Activated CD8-positive, alpha-beta memory T cell treated with anti-CD3 and anti-CD28 coated beads for 1 hour (primary cell): ENCODE measurements at places on chromosomes 5 and 9.
A peak's percentile ranks its signal among the peaks of the same experiment; 100 is the strongest.

- no peak for DNase-seq
Measured at GRCh38 chr5:8570528-8570927, 701.6 kb downstream of the MTRR start.

GRCh38 chr9:78280982-78281668 lies 15.8 kb upstream of the PSAT1 start:
- no peak for DNase-seq

DNA sequence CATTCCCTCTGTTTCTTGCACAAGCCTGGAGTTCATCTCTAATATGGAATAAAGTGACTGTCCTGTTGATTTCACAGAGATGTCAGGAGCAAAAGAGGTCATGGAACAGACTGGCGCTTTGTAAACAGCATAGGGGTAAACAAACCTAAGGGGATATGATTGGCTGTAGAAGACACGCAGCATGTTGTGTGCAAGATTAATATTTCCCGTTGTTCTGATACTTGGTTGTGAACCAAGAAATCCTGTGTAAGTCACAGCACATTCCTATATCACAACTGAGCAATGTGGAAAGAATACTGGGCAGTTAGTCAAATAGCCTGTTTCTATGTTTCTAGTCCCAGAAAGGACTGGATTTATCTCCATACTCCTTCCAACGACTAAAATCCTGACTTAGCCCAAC lies 3.2 kb downstream of the ADAMTS12 start:
- DNase-seq = no peak

DNA sequence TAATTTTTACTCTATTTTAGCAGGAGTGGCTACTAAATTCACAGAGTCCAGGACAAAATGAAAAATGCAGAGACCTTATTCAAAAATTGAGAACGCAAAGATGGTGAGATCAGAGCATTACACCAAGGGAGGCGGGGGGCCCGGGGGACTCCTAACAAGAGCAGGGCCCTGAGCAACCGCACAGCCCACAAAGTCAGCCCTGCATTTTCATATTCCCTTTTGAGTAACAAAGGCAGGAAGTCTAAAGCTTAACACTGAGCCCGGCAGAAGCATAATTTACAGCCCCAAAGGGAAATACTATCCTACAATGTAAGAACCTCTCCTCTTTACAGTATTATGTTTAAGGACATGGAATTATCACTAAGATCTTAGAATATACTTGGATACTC lies 69.4 kb downstream of the TLE1 start:
- no peak for DNase-seq

GRCh38 chr9:68999393-69000105 lies 14.4 kb downstream of the PRKACG start:
- DNase-seq = peak; percentile 16

- no peak for DNase-seq
Measured at GRCh38 chr5:116825486-116825885, 250.9 kb upstream of the SEMA6A start.

GRCh38 chr9:98611319-98611718 lies 97.4 kb downstream of the GABBR2 start:
- no peak for DNase-seq

- no peak for DNase-seq
Measured at GRCh38 chr9:99272836-99273235, 50.8 kb downstream of the SEC61B start.
